ENCODE measurements at places on chromosomes 3 and 15.

DNA sequence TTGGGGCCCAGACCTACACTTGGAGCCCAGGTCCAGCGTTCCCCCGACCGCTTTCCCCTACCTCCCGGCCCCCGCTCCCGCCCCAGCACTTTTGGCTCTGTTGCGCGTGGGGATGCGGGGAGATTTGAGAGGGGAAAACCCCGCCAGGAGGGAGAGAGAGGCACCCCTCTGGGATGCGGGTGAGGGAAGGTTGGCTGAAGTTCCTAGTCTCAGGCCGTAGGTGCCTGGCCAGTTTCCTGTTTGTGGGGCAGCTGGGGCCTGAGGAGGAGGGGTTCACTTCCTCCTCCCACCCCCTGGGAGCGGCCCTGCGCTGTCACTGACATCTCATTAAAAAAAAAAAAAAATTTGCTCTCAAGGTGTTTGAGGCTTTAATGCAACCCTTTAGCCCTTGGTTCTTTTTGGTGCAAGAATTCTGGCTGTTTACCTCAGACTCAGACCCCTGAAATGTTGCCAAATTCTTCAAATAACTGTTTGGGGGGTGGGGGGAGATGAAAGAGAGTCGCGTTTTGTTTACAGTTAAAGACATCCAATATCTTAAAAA, 2.6 kb downstream of the FAM43A start:
- DNase-seq = peak; percentile 32

GRCh38 chr15:57424628-57425405, 48.5 kb downstream of the CGNL1 start:
- DNase-seq = no peak

DNA sequence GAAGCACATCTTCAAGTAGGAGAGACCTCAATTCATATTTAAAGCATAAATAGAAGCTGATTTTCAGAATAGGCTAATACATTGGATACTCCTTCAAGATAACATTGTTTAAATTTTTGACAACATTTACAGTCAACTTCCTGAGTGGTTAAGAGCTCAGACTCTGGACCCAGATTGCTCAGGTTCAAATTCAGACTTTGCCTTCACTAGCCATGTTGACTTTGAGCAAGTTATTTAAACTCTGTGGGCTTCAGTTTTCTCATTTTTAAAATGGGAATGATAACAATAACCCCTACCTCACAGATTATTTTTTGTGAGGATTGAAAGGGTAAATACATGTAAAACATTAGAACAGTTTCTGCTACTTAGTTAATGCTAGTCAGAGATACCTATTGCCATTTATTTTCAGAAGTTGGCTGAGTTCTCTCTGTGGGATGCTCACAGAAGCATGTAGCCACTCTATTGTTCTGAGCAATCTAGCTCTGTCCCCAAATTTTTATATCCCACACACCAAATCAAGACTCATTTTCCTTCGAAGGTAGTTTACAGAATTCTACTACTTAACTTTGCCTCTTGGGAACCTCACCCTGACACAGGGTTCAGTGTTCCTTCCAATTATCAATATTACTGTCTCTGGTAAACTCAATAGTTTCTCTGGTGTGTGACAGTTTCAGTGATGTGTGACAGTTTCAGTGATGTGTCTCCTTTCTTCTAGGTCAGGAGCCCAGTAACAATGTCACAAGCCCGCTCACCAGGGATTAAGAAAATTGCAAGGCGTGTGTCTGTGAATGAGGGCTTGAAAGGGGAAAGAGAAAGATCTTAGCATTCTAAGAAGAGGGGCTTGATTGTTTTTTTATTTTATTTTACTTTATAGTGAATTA, 79.4 kb upstream of the OSTN start:
- DNase-seq = no peak

DNA sequence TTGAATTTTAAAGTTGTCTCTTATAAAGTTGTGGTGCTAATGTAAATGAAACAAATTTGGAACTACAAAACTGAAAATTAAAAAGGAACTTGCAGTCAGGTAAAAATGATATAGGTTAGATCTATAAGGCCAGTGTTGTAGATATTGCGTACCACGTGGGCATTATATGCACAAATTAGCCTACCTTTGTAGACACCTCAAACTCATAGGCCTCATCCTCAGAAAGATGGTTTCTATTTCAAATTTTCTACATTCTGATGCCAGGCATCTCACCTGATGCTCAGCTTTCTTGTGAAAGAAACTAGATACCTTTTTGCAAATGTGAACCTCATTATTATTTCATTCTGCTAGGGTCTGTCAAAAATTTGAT, 25.6 kb downstream of the TMEM207 start:
- DNase-seq = no peak

DNA sequence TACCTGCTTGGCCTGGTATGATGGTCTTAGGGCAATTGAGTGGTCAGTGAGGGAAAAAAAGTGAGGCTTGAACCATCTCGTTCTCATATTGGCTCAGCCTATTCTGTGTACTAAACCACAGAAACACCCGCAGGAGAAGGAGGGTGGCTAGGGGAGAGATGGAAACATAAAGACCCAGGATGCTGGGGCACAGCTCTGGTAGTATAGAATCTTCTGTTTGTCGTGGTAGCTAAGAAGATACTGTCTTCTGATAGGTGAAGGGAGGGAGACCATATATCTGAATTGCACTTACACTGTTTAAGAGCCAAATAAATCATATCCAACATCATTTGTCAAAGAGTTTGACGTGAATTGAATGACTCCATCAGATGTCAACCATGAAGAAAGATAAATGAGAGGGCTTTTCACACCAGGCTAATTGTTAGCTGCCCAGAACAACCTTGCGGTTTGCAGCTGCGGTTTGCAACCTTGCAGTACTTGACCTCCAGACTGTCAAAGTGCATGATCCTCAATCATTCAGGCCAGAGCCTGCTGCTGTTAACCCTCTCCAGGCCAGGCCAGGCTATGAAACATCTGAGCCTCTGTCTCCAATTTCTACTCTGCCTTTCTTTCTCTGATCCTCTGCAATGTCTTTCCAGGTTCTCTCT, 40.9 kb upstream of the PIK3R4 start:
- DNase-seq = no peak

DNA sequence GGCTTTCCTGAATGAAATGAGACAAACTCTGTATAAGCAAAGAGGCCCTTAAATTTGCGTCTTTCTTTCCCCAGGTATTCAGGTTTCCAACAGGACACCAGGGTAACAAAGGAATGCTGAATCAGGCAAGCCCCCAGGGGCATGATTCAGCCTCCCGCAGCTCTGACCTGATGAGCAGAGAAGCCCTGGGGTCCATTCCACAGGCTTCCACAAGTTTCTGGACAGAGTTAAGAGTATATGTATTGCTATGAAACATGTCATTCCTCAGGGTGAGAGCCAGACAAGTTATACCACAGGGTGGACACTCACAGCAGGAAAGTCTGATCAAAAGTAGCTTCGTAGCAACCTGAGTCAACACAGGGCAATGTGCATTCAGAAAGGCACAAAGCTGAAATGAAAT, 68.1 kb upstream of the CTNNB1 start:
- no peak for DNase-seq

- DNase-seq = no peak
Observed at GRCh38 chr3:32708672-32709283, 23.8 kb downstream of the CNOT10 start.

- DNase-seq = no peak
Observed at GRCh38 chr3:64462203-64462602, 225.6 kb downstream of the ADAMTS9 start.

DNA sequence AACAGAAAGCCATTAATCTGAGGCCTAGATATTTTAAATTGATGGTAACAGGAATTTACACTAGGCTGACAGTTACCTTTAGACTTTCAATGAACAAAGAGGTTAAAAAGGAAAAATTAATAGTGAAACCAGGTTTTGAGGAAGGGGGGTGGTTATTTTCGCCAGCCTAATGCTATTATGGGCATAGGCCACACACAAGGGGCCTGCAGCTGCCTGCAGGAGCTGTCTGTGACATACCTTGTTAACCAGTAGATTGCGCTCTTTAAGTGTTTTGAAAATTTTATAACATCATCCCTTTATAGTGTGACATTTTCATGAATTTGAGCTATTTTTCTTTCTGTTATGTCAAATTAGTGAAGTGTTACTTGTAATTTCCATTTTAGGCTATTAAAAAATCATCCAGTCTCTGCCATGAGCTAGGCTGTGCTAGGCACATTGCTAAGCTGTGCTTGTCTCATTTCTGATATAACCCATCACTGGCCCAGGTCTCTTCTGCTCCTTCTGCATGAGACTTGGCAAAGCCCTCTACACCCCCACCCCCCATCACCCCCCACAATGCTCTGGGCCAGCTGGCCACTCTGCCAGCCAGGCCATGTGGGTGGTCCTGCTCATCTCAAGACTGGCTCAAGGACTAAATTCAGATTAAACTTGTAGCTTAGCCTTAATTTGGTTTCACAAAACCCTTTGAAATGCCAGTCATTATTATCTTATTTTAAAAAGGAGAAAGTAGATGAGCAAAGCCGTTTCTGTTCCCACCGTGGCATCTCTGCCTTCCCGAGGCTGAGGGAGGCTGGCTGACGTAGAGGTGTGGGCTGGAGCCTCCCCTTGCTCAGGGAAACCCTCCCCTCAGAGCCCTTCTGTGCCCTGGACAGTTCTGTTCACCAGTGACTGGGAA, 48.4 kb upstream of the SEC22A start:
- DNase-seq = no peak
